Activated CD8-positive, alpha-beta memory T cell treated with anti-CD3 and anti-CD28 coated beads, Interleukin-2, amount 10 ng/mL, durations not matched to agents 7 days and 5 days (primary cell): ENCODE measurements at places on chromosomes 6 and 20.

GRCh38 chr6:72580281-72580940 lies 41.5 kb upstream of the KCNQ5 start:
- no peak for DNase-seq

- peak; percentile 62 for DNase-seq
These were observed 887 bp downstream of the GABBR1 start for GRCh38 chr6:29631860-29632731.

DNA sequence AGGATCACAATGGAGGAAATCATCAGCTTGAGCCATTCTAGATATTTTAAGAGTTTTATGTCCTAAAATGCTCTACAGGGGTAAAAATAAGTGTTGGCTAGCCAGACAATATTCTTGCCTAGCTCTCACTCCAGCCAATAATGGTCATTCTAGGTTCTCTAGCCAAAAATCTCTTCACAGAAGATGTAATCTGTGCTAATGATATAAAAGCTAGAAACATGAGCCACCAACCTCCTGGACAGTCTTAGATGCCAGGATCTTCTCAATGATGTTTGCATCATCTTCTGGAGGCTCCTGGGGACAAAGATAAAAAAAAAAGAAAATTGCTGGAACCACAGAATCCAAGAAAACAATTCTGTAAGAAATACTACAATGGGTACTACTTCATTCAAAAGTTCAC lies 119.1 kb downstream of the CHD6 start:
- no peak for DNase-seq

- no peak for DNase-seq
These were observed 64.4 kb upstream of the FUCA2 start for GRCh38 chr6:143575901-143576426.

DNA sequence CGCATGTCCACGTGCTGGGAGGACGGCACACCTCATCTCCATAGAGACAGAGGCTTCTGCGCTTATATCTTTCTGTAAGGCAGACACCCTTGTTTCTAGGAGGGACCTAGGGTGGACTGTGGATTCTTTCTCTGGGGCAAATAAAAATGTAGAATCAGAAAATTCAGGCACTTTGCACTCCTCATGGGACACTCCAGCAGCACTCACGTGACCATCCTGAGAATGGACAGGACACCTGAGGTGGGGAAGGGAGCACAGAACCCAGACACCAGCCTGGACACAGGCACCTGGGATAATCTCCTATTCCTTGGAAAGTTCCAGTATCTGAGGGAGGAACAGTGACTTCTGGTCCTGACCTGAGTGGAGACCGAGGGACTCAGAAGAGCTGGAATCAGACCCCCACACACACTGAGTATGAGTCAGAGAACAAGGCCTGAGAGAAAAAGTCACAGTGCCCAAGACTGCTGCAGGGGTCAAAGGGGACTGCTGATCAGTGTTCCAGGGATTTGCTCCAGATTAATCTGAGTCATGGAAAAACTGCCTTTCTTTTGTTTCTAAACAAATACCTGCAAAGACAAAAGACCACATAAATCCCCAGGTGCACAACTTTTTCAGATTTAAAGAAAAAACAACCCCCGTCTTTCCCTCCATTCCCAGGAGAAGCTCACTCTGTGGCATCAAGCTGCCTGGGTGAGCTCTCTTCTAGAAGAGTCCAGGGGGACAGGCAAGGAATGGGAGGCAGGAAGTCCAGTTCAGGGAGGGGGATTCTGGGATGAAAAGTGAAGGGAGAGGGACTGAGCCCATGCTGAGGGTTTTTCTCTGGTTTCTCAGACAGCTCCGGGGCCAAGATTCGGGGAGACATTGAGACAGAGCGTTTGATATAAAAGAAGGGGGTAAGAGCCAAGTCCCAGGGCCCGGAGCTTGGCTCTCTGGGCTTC lies 35.6 kb upstream of the MICB start:
- DNase-seq = no peak

- DNase-seq = no peak
These were observed 589 bp upstream of the PDCD2 start for GRCh38 chr6:170584954-170585498.
